ENCODE measurements at places on chromosomes 7 and 10.

GRCh38 chr7:14092331-14092730 lies 102.9 kb upstream of the ETV1 start:
- DNase-seq: no peak

- DNase-seq: peak; percentile 87
Measured at GRCh38 chr7:128387216-128388144, 22.3 kb downstream of the IMPDH1 start.

DNA sequence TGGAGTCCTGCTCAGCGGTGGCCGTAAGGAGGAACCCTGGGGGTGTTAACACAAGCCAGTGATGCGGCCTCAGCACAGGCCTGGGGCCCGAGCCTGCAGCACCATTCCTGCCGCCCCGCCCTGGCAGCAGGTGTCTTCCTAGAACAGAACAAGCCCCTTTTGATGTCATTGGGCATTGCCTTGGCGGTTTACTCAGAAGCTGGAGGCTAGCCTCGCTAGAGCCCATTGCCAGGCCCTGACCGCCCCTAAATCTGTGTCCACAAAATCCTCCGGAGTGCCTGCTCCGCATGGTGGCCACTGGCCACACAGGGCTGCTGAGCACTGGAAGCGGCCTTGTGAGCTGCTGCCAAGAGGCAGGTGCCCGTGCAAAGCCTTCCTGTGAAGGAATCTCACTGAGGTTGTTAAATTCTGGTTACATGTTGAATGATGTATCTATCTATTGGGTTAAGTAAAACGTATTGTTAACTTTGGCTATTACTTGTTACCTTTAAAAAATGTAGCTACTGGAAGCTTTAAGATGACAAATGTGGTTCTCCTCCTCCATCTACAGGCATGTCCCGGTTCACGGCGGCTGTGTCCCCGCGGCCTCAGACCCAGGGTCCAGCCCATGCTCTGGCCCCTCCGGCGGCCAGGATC lies 1.2 kb upstream of the INPP5A start:
- DNase-seq: peak; percentile 23

DNA sequence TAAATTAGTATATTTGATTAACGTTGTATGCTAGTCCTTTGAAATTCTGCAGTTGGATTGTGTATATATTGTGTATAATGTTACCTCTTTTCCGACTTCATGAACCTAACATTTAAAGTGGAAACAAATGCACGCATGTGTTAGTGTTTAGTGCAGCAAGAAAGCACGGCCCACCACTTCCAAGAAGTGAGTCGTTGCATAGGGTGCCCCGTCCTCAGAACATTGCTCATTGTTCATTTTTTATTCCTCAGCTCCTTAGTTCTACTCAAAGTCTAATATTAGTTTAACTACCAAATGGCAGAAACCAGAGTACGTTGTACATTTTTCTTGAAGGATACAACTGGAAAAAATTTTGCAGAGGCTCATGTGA lies 407.6 kb downstream of the AUTS2 start:
- DNase-seq: no peak

GRCh38 chr10:79292026-79292766 lies 55.1 kb upstream of the PPIF start:
- DNase-seq: no peak

DNA sequence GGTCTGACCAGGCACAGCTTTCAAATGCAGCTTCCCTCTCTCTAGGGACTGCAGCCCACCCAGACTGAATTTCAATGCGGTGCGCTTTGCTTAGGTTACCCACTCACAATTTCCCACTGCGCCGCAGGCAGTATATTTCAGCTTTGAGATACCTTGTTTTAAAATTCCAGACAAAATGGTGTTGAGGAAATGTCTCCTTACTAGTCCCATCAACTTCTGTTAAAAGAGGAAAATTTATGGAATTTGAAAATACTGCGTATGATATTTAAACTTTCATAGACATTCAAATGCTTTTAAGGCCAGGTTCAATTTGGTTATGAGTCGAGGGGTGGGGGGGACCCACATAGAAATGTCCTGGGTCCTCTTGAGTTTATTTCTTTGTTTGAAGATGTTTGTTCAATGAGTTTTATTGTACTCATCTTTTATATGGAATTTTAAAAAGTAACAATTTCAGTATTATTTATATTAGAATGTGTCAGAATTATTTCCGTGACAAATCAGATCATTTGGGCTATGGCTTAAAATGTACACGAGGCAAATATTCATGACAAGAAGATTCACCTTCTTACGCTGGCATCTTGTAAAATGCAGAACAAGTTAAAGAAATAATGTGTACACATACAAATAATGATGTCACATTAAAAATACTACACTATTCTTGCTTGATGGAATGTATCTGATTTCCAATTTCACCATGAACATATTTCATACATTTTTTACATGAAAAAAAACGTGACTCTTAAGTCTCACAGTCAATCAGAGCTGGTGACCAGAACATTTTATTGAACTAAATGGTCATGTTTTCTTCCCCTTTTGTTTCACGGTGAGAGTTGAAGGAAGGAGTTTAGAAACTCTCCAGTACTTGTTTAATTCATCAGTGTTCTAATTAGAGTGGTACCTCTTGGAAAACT lies 1.3 kb downstream of the IKZF1 start:
- no peak for DNase-seq

DNA sequence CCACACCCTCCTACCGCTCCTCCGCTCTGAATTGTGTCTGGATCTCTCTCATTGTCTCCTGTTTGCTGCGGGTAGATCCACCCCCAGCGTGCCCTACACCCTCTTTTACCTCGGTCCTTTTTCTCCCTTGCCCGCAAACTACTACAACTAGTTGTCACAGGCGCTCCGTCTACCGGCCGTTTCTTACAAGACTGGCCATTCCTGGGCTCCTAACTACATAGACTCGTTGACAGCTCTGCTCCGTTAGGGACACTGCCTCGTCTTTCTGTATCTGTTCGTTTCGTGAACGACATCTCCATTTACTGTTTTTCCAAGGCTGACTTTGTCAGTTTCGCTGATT lies 786 bp downstream of the TAF3 start:
- DNase-seq: peak; percentile 46

- DNase-seq: no peak
Measured at GRCh38 chr10:85457191-85457590, 909.4 kb downstream of the GRID1 start.

- DNase-seq: no peak
Measured at GRCh38 chr7:136502162-136502561, 366.3 kb upstream of the CHRM2 start.
